ENCODE measurements at places on chromosomes 3 and 15.

DNA sequence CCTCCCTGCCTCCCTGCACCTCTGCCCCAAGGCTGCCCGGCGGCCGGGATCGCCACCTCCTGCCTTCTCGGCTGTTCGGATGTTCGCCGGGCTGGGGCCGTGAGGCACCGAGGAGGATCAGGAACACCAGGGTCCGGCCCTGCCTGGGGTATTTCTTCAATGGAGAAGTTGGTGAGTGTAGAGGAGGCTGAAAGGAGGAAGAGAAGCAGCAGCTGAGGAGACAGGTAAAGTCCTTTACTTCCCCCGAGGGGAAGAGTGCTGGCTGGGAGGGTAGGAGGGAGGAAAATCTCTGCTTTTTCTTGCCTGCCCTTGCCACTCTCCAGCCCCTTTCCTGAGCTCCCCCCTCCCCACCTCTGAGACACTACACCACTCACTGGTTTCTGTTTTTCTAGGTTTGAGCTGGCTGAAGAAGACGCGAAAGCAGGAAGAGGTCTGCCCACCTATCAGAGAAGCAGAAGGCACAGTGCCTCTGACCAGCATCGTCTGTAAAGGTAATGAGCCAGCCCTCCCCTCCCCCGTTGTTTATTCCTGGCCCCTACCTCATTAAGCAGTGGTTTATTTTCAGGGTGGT is 519 bp downstream of the ASB7 start:
- no peak for DNase-seq

DNA sequence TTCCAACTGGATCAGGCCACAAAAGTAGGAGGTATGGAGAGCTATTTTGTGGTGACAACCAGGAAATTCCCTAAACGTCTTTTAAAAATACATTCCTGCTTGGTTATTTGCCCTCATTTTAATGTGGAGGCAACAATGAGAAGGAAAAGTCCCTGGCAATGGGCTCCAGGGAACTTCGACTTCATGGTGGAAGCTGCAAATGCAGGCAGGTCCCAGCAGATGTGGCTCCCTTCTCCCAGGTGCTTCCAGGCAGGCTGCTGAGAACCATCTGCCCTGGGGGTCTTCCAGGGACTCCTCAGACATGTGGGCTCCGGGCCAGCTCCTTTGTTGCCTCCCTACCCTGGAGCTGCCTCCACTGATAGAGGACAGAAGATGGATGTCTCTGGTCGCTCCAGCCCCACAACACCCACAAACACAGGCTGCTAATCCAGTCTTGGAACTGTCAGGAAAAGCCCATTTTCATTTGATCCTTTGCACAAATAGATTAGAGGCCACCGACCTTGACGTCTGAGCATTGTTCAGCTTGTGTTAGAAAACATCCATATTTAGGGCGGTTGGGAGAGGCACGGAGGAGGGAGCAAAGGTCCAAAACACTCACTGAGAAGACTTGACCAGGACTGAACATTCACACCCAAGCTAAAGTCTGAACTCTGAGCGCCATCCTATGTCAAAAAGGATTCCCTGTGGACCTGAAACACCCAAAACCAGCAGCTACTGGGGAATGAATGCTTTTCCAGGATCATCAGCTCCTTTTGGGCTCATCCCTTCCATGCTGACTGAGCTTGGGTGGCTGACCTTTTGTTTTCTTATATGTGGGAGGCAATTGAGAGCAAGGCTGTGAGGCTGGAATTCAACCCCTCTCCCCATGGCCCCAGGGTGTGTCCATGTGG is 30.2 kb upstream of the SLCO2A1 start:
- no peak for DNase-seq

DNA sequence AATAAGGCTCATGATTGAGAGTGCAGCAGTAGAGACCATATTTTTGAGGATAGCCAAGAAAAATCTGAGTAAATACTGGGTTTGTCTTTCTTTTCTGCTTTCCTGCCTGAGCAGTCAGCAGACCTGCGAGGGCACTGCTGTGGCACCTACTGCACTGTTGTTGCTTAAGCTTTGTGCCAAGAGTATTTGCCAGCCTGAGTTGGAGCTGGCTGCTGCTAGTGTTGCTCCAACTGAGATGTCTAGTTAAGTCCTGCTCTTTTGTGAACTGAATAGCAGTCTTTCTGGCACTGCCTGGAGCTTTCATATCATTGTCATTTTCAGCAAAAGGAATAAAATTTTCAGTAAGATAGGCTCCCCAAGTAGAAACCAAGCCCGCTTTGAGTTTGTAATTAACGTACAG is 214.5 kb upstream of the P2RY1 start:
- no peak for DNase-seq

- DNase-seq, result peak; percentile 4
Observed at GRCh38 chr3:196694202-196694638, 17.8 kb downstream of the CEP19 start.

DNA sequence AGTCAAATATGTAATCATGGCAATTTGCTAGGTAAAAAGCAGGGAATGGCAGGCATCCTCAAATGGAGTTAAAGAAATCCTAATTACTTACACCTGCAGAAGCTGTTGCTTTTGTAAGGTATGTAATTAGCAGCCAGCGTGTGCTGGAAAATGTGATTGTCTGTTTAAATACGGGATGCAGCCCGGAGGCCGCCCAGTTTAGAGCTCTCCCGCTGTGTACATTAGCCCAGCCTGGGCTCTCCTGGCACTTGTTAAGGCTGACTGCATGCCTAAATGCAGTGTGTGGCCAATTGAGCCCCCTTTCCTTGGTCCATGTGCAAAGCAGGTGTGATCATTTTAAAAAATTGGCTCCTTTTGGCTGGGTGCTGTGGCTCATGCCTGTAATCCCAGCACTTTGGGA is 9.0 kb downstream of the DPH3 start:
- DNase-seq, result no peak

DNA sequence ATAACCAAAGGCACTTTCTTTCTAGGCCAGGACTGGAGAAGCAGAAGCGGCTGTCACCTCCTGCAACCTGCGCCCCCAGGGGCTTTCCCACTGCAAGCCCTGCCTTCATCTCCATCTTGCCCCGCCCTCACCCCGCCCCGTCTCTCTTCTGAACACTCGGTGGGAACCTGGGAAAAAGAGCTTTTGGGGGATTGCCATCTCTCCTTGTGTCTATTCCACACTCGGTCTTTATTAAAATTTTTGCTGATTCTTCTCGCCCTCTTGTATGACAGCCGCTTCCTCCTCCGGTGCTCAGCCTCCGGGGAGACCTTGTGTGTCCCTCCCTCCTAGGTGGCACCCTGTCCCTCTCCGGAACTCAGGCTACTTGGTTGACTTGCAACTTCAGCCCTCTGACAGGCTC is 41.9 kb upstream of the SPESP1 start:
- DNase-seq, result peak; percentile 11

- peak; percentile 17 for DNase-seq
Observed at GRCh38 chr15:67967871-67968431, 86.2 kb upstream of the PIAS1 start.

DNA sequence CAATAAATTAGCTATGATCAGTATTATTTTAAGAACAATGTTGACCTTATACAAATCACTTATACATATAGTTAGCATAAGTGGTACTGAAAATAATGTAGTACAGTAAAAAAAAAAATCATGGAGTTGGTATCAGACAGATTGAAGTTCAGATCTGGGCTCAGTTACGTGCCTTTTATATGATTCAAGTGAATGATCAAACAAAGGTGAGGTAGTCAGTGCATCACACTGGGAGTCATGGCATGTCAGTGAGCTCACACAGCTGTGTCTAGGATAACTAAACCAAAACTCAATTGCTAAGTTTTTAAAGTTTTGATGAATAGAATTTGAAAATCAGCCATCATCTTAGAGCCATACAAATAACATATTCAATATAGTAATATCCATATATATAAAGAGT is 11.2 kb upstream of the CCR8 start:
- DNase-seq, result no peak

- no peak for DNase-seq
Observed at GRCh38 chr3:134466331-134466730, 19.5 kb downstream of the ANAPC13 start.

DNA sequence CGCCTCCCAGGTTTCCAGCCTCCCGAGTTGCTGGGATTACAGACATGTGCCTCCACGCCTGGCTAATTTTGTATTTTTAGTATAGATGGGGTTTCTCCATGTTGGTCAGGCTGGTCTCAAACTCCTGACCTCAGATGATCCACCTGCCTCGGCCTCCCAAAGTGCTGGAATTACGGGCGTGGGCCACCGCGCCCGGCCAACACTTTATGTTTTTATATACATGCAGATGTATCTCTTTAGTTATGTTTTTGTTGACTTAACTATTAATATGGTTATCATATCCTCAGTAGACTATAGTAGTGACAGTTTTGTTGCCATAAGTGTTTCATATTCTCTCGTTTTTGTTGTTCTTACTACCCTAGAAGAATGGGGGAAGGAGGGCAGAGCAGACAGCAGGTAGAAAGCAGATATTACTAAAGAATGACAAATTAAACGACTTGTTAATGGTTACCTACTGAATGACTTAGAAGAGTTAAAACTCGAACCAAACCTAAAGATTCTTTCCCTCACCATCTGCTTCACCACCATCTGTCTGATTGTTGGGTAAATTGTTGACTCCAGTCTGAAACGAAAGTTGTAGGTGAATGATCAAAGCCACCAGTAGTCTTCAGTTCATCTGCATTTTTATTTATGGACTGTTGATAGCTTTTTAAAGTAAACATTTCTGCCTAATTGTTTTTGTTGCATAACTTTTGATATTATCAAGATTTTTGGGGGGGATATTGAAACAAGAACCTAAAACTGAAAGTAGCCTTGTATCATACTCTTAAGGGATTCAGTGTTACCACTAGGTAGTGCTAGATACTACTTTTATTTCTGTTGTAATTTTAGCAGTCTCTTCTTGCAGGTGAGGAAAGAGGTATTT is 89.3 kb downstream of the RASA2 start:
- no peak for DNase-seq

- DNase-seq, result no peak
Observed at GRCh38 chr3:176755977-176756376, 441.3 kb downstream of the TBL1XR1 start.

DNA sequence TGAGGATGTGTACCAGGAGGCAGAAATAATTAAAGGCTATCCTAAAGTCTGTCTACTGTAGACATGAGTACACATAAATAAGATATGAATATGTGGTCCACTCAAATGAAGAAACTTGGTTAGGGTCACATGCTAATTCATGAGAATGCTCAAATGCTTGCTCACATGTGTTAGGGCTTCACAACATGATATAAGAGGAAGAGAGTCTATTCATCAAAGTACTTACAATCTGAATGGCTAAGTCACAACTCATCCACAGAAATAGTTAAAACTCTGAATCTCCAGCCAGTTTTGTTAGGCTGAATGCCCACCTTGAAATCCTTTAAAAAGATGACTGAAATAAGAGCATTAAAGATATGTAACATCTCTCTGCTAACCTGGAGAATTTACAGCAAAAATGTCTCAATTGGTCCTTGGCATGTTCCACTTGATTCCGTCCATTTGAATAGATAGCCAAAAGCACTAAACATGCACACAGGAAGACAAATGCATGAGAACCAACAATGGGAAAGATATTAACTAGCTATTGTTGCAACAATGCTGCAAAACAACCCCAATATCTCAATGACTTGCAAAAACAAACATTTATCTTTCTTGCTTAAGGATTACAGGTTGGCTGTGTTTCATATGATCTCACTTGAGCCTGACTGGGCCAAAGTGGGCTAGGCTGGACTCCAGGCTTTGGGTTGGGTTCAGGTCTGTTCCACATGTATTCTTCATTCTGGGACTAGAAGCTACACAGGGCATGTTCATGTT is 10.6 kb upstream of the TBC1D5 start:
- DNase-seq, result no peak

GRCh38 chr3:24763393-24763792 is 268.7 kb upstream of the THRB start:
- DNase-seq, result no peak

- no peak for DNase-seq
Observed at GRCh38 chr3:46778101-46778500, 60.4 kb upstream of the PRSS50 start.

DNA sequence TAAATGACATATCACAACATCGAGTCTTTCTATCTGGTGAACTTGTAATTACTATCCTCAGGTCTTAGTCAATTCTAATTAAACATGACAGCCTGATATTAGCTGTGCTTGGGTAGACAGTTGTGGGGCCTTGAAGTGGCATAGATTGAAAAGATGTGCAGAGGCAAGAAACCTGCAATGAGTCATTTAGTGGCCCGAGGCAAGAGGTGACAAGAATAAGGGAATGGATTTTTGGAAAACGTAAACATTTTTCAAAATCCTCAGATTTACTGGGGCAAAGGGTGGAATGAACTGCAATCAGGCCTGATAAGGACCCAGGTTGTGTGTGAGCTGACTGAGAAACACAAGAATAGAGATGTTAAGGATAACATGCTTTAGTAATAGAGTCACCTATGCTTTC is 29.5 kb upstream of the ULK4 start:
- no peak for DNase-seq

DNA sequence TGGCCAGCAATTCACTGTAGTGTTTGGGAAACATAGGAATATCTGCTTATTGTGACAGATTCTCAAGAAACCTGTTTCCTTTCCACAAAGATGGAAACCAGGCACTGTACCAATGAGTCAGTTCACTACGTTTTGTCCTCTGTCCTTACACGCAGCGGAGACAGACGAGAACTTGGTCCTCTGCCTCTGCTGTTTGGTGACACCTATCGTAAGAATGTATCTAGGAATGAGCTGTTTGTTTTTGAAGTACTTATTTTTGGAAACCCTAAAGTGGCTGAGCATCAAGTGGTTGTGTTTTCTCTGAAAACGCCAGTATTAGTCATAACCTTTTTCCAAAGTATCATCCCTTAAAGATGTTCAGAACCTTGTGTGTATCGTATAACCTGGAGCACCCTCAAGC is 93.0 kb downstream of the PGPEP1L start:
- no peak for DNase-seq

DNA sequence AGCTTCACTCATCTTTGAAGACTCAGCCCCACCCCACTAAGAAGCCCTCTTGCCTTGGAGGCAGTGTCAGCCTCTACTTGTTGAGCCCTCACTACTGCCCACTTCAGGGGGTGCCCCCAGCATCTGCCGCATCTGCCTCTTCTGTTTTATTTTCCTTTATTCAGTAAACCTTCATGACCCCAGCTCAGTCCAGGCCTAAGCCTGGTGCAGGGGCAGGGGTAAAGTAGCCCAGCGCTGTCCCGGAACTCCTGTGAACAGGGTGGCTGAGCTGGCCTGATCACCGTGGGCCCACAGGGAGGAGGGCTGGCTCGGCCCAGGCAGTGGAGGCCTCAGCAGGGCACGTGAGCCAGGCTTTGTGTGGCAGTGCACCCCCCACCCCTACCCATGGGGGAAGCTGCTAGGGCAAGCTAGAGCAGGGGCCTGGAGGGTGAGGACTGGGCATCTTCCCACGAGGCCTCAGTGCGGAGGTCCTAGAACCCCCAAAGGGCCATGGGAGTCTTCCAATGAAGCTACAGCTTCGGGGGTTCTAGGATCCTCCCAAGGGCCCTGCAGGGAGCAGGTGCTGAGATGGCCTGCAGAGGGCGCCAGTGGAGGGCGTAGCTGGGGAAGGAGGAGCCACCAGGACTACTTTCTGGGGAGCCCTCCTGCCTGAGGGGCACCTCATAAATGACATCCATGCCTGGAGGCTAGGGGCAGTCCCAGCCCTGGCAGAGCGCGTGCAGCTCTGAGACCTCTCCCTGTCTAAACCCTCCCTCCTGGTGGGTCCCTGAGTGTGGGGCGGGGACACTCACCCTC is 36.0 kb downstream of the TSPAN3 start:
- peak; percentile 49 for DNase-seq

All from stimulated activated CD4-positive, alpha-beta T cell treated with anti-CD3 and anti-CD28 coated beads, Interleukin-12 subunit alpha, Interleukin-12 subunit beta, amount 100 ng/mL, for 4 hours (primary cell).